B cell (primary cell): ENCODE measurements at places on chromosomes 4 and X. TPM values are rescaled to one million over a fixed set of nuclear protein-coding genes. Genes with fewer than 3 reads are reported as not detected.

GRCh38 chrX:152061557-152061956 is 76.8 kb downstream of the MAGEA10 start:
- no peak overlapping the region for H3K27ac ChIP-seq
- H3K4me3 ChIP-seq = no peak overlapping the region
- no peaks in the 10 kb centered on the region for H3K36me3 ChIP-seq
- H3K4me1 ChIP-seq = no peaks in the 10 kb centered on the region

GRCh38 chr4:141711211-141711610 is 74.8 kb downstream of the IL15 start:
- H3K4me1 ChIP-seq = no peaks in the 10 kb centered on the region
- no peak overlapping the region for H3K27ac ChIP-seq
- peak; percentile 10 for DNase-seq
- no peaks in the 10 kb centered on the region for H3K36me3 ChIP-seq
- H3K4me3 ChIP-seq = no peak overlapping the region
- no peaks in the 10 kb centered on the region for H3K27me3 ChIP-seq

The GJB1 gene
- total RNA-seq = not detected in 2 replicates

The AVPR2 gene
- 0.53 TPM in 1 of 2 replicates, not detected in the other for total RNA-seq

DNA sequence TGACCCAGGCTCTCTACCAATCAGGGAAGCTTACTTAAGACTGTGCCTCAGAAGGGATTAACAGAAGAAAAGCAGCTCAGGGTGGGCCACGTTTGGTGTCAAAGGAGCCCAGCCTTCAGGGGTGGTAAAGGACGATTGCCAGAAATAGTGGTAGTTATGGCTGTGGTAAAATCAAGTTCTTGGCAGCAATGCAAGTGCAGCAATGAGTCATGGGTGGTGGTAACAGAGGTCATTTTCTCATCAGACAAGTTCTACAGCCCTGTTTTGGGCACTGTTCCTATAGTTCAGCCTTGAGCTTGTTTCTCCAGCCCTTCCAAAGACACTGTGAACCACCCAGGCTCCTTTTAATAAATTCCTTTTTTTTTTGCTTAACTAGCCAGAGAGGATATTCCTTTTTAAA is 120.3 kb downstream of the EFHC2 start:
- no peak overlapping the region for H3K27ac ChIP-seq
- H3K4me3 ChIP-seq = no peak overlapping the region
- no peak for DNase-seq
- H3K27me3 ChIP-seq = no peaks in the 10 kb centered on the region

DNA sequence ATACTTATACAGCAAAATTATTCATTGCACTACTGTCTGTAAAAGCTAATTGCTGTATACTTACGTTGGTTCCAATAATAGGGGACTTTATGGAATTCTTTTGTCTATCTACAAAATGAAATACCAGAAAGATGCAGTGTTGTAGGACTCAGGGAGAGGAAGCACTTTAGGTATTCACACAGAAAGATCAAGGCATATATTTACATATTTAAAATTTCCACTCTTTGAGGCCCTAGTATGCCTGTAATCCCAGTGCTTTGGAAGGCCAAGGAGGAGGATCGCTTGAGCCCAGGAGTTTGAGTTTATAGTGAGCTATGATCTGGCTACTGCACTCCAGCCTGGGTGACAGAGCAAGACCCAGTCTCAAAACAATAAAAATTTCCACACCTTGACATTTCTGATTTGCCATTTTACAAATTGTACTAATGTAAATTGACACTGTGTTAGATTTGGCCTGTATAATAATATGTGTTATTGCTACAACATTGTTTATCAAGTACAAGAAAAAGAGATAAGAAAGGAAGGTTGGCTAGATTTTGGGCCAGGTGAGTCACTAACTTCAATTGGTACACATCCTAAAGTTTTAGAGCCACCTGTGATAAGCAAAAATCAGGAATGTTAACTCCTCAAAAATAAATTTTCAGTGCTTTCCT is 35.1 kb downstream of the ADGRA3 start:
- no peak overlapping the region for H3K27ac ChIP-seq
- no peaks in the 10 kb centered on the region for H3K27me3 ChIP-seq
- no peaks in the 10 kb centered on the region for H3K36me3 ChIP-seq
- no peak for DNase-seq
- H3K4me1 ChIP-seq = no peaks in the 10 kb centered on the region

DNA sequence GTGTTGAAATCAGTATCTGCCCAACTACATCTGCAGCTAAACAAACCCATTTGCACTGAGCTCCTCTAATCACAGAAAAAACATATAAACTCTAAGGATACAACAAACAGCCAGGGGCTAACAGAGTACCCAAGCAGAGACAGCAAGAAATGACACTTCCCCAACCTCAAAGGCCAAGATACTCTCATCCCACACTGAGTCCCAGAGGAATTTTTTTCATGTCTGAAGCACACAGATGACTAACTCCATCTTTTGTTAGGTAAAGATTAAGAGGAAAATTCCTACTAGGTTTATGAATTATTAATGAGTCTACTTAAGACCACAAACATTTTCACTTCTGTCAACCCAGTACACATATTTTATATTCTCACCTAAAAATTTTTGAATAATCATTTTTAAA is 31.6 kb downstream of the SEPSECS start:
- no peaks in the 10 kb centered on the region for H3K27me3 ChIP-seq
- peaks cover 2% of the 10 kb centered on the region for H3K36me3 ChIP-seq
- DNase-seq = no peak
